Stimulated activated CD8-positive, alpha-beta memory T cell treated with anti-CD3 and anti-CD28 coated beads, Interleukin-15, amount 100 ng/mL, for 1 hour (primary cell): ENCODE measurements at places on chromosomes 5 and 9.
A peak's percentile ranks its signal among the peaks of the same experiment; 100 is the strongest.

DNA sequence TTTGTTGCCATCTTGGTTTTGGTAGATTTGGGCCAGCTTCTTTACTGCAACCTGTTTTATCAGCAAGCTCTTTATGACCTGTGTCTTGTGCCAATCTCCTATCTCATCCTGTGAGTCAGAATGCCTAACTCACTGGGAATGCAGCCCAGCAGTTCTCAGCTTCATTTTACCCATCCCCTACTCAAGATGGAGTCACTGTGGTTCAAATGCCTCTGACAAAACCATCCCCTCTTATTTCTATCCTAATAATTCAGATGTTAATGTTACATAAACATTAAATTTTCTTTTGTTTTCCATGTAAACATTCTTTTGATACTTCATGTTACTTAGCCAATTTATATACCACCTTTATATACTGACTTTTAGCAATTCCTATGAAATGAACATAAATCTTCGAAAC lies 746.3 kb downstream of the CDH18 start:
- DNase-seq = no peak

DNA sequence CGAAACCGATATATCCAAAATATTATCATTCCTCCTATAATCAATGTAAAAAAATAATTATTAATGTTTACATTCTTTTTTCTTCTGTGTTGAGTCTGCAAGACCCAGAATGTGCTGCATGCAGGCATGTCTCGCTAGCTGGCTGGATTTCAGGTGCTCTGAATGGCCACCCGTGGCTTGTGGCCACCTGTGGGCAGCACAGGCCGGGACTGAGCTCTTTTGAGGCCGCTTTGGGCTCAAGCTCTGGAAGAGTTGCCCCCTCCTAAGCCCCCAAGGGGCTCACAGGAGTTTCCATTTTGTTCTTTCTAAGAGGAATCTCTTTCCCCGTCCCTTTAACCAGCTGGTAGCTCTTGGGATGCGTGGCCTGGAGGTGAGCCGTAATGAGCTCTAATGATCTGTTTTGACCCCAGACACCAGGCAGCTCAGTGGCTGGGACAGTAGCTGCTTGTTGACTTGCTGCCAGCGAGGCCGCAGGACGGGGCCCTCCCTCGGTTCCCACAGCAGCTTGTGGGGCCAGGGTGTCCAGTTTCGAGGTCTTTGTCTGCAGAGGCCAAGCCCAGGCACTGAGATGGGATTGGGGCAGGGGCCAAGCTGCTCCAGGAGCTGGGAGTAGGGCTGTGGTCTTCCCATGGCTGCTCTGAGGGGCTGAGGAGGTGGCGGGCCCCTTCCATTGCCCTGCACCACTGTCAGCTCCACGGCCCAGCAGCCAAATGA lies 20.8 kb downstream of the ASS1 start:
- DNase-seq = no peak

DNA sequence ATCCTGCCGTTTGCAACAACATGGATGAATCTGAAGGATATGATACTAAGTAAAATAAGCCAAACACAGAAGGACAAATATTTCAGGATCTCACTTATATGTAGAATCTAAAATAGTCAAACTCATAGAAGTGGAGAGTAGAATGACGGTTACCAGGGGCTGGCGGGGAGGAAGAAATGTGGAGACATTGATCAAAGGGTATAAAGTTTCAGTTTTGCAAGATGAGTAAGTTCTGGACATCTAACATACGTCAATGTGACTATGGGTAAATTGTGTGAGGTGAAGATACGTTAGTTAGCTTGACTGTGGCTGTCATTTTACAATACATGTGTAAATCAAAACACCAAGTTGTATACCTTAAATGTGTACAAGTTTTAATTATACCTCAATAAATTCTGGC lies 200.3 kb downstream of the SNX18 start:
- no peak for DNase-seq

GRCh38 chr5:95842854-95843544 lies 20.5 kb upstream of the GLRX start:
- peak; percentile 25 for DNase-seq

DNA sequence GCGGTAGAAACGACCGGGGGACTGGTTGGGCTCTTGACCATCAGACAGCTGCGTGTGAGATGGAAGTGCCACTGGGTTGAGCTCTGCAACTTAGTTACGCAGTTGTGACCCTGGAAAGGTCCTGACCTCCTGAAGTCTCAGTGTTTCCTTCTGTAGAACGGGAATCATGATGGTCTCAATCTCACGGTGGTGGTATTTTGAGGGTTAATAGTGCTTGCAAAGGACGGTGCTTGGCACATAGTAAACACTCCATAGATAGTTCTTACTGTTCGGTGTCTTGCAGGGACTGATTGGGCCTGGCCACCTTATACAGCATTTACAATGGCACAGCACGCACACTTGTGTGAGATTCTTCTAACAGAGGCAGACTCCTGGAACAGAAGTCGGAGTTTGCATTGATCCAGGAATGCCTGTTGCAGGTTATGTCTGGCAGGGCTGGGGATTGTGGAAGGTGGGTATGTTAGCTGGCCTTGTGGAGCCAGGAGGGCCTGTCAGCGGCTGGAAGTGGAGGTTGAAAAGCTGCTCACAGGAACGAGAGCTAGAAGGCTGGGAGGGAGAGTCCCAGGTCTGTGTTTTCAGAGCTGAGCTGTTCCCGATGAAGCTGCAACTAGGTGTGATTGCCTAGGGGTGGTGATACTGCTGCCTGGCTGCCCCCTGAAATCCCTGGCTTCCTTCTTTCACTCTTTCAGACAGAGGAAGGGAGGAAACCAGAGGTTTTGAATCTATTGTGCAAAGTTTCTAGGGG lies 962 bp upstream of the TXN start:
- no peak for DNase-seq

- DNase-seq = no peak
These were observed 75.9 kb upstream of the ADAMTSL1 start for GRCh38 chr9:18398038-18398437.

DNA sequence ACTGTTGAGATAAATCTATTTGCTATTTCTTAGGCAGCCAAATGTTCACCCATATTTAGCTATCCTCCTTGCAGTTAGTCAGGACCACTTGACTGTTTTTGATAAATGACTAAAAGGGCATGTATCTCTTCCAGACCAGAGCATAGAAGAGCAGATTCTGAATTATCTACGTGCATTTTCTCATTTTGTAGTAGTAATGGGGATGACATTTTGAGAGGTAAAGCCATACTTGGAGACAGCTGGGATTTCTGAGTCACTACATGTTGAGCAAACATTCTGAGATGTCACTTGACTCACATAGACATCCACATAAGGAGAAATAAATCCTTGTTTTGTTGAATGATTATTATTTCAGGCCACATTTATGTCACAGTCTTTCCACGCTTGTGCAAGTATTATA lies 297.6 kb downstream of the CDH10 start:
- DNase-seq = no peak

GRCh38 chr5:88487066-88487465 lies 218.4 kb upstream of the TMEM161B start:
- DNase-seq = no peak
